Fibroblast of lung (primary cell): ENCODE measurements at places on chromosomes 5 and 9. TPM values are rescaled to one million over a fixed set of nuclear protein-coding genes. Genes with fewer than 3 reads are reported as not detected.

KCNMB1 gene
- not detected in 2 replicates for total RNA-seq

MCTP1 gene
- 3.6 and 7.9 TPM in 2 replicates for total RNA-seq

PDLIM4 gene
- 44.4 and 67.2 TPM in 2 replicates for total RNA-seq

RNF180 gene
- 2.6 and 2.8 TPM in 2 replicates for total RNA-seq

SLC34A3 gene
- total RNA-seq: not detected in 2 replicates

QRFP gene
- not detected in 2 replicates for total RNA-seq

DRD1 gene
- 2.0 and 2.6 TPM in 2 replicates for total RNA-seq

LTC4S gene
- 0.83 and 4.1 TPM in 2 replicates for total RNA-seq

CDO1 gene
- total RNA-seq: 4.6 and 6.9 TPM in 2 replicates

C1QTNF3 gene
- total RNA-seq: 1.0 and 1.2 TPM in 2 replicates

C5orf34 gene
- 2.6 and 4.1 TPM in 2 replicates for total RNA-seq

SVEP1 gene
- total RNA-seq: 76.3 and 96.9 TPM in 2 replicates

MARCHF11 gene
- total RNA-seq: not detected in 2 replicates

ZNF622 gene
- total RNA-seq: 42.6 and 45.4 TPM in 2 replicates

SLC6A19 gene
- not detected in 2 replicates for total RNA-seq

ADRA1B gene
- total RNA-seq: 0.26 and 0.99 TPM in 2 replicates

TGFBR1 gene
- total RNA-seq: 63.9 and 79.1 TPM in 2 replicates

ZFP37 gene
- total RNA-seq: 2.8 and 5.1 TPM in 2 replicates

TICAM2 gene
- 4.1 and 8.8 TPM in 2 replicates for total RNA-seq
